ENCODE measurements at places on chromosomes 16 and 17.

DNA sequence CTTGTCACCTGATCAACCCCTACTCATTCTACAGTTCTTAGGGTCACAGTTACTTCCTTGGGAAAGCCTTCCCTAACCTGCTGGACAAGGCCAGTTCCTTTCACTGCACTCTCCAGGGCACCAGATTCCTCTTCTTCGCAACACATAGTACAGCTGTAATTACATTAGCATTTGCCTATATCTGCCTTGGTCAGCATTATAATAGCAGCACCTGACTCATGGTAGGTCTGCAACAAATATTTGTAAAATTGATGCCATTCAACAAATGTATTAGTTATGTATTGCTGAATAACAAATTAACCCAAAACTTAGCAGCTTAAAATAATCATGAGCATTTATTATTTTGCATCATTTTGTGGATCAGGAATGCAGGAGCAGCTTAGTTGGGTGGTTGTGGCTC is 193.0 kb downstream of the IRX5 start:
- no peak for DNase-seq

- DNase-seq = no peak
Observed at GRCh38 chr16:66910175-66910940, 8.3 kb downstream of the CDH16 start.

DNA sequence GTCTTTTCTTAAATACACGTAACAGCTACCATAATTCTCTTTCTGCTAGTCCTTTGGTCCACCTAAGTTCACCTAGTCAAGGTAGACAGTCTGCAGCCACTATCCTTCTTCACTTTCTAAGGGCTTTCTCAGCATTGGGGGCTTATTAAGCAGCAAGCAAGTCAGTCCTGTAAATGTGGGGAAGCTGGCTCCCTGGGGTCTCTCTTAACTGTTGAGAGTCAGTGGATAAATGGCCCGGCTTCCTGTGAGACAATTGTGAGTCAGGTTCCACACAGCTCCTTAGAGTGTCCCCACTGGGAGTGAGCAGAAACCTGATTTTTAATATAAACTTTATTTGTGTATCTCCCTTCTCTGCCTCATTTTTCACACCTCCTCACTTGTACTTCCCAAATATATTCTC is 132.1 kb downstream of the CDH13 start:
- DNase-seq = no peak

DNA sequence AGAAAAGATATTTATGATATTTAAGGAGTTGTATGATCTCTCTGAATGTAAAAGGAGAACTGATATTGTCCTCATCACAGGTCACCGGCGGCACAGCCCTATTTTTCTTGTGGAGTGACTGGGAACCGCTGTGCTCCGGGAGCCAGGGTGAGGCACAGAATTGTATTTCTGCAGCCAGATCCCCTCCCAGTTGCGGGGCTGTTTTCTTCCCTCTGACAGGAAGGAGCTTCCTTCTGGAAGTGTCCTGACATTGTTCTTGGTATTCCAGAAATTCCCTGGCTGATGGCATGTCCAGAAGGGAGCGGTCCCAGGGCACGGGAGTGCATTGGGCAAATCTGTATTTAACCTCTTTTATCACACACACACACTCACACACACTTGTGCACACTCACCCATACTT is 268.6 kb upstream of the FOXF1 start:
- DNase-seq = no peak

DNA sequence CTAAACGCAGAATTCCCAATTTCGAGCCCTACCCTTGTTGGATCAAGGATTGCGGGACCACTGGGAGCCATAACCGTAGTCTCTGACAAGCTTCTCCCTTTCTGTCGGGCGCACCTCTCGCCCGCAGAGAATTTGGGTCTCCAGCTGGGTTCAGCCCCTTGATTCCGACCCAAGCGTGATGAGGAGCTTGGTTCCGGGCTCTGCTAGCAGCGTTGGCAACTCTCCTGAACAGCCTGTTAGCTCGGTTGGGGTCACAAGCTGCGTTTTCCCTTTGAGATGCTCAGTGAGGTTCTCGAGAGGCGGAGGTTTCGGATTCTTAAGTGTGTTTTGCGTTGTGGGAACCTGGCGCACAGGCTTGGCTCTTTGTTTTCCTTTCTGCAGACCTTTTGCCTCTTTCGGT is 655 bp downstream of the ATXN1L start:
- DNase-seq = peak; percentile 26

- DNase-seq = no peak
Observed at GRCh38 chr16:84368308-84368996, at the start of gene ATP2C2. Gene ATP2C2, plus strand, starts transcription at chr16:84368538. Its CDS starts 78 bp downstream, at chr16:84368616.

DNA sequence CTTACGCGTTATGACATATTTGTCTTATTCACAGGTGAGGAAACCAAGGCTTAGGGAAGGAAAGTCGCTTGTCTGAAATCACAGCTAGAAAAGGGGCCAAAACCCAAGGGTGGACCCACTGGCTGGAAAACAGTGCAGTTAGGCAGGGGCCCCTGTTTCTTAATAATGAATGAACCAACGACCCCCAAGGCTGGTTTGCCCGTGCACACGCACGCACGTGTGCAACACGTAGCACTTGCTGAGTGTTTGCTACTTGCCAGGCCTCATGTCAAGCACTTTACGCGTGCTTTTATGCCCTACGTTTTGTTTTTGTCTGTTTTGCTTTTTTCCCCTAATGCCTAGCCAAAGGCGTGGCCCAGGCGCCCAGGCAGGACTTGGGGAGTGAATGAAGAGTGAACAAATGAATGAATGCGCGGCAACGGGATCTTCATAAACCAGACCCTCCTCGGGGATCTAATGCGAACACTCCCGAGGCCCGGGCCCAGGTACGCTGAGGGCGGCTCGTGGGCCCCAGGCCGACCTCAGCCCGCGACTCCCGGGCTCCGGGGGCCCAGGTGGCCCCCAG is 571 bp upstream of the USP10 start:
- DNase-seq = no peak

DNA sequence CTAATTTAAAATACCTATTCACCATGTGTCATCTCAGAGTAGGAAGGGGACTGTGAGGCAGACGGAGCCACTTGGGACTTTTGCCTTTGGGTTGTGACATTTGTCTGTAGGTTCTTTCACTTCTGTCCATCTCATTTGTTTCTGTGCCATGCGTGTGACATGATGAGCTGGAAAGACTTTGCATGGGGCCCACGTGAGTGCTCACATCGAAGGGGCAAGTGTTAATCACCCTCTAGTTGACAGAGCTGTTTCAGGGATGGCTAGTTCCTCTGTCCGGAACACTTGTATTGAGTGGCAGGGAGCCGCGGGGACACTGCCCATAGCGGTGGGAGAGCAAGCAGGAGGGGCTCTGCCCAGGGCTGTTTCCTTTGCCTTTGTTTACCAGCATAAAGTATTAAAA is 112.0 kb downstream of the RPTOR start:
- no peak for DNase-seq

DNA sequence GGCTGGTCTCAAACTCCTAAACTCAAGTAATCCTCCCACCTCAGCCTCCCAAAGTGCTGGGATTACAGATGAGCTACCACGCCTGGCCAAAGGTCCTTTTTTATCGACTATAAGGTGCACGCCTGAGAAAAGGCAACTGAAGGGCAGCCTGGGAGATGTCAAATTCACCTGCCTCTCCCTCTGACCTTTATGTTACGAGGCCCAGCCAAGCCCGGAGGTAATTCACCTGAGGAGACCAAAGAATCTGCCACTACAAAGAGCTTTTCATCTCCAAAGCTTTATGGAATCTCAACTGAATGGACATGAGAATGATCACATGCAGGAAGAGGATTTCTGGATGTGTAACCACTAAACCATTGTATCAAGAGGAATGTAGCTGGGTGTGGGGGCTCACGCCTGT is 37.2 kb downstream of the LYRM1 start:
- no peak for DNase-seq

- DNase-seq = no peak
Observed at GRCh38 chr16:87027056-87027616, 290.1 kb downstream of the C16orf95 start.

GRCh38 chr17:15966183-15966878 is 21.4 kb downstream of the ADORA2B start:
- DNase-seq = peak; percentile 42

GRCh38 chr17:1907909-1908698 is 78.3 kb downstream of the RPA1 start:
- peak; percentile 1 for DNase-seq

- DNase-seq = no peak
Observed at GRCh38 chr17:6986676-6987075, 9.2 kb upstream of the ALOX12 start.

GRCh38 chr17:164303-165235 is 16.9 kb downstream of the DOC2B start:
- DNase-seq = peak; percentile 32

- no peak for DNase-seq
Observed at GRCh38 chr16:4783251-4783950, 4.7 kb downstream of the SEPTIN12 start.

DNA sequence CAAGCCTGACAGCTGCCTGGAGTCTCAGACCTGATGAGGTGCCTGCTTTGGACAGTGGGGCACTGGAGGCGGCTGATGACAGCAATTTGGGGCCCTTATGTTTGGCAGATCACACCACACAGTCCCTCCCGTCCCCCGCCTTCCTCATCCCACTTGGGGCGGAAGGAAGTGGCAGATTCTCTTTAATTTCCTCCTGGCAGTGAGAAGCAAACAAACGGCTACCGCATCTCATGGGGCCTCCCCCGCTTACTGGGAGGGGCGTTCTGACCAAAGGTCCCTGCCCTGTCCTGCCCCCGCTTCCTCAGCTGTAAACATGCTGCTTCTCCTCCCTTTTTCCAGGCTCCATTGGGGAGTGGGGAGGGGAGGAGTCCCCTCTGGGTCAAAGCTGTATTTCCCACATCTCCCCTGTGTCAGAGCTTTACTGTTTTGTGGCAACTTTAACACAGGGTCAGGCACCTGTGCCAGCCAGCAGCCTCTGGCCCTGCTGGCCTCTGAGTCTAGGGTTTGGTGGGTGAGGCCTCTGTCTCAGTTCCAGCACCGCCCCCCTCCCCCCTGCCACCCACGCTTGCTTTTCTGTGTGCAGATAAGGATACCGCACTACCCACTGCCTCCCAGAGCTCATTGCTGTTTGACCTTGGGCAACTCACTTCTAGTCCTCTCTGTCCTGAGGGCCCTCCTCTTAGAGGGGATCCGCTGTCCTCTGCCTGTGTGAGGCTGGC is 5.4 kb upstream of the NFATC3 start:
- peak; percentile 83 for DNase-seq

DNA sequence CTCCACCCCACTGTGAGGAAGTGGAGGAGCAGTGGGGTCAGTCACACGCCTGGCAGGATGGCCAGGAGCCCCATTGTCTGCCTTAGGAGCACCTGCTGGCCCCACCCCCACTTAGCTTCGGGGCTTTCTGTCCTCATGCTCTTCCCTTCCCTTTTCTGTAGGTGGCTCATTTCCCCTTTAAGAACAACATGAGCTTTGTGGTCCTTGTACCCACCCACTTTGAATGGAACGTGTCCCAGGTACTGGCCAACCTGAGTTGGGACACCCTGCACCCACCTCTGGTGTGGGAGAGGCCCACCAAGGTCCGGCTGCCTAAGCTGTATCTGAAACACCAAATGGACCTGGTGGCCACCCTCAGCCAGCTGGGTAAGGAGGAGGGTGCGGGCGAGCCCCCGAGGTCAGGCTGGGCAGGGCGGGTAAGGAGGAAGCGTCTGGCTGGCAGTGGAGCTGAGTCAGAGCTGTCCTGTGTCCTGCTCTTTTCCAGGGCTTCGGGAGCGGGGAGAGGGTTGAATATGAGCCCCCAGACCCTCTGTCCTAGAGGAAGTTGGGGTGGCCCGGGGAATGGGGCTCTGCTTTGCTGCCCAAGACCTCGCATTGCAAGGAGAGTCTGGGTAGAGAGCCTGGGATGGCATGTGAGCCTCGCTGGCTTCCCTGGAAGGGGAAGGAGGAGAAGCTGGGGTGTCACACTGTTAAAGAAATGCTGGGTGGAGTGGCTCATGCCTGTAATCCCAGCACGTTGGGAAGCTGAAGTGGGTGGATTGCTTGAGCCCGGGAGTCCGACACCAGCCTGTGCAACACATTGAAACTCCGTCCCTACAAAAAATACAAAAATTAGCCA is 9.2 kb upstream of the SERPINF1 start:
- peak; percentile 47 for DNase-seq

DNA sequence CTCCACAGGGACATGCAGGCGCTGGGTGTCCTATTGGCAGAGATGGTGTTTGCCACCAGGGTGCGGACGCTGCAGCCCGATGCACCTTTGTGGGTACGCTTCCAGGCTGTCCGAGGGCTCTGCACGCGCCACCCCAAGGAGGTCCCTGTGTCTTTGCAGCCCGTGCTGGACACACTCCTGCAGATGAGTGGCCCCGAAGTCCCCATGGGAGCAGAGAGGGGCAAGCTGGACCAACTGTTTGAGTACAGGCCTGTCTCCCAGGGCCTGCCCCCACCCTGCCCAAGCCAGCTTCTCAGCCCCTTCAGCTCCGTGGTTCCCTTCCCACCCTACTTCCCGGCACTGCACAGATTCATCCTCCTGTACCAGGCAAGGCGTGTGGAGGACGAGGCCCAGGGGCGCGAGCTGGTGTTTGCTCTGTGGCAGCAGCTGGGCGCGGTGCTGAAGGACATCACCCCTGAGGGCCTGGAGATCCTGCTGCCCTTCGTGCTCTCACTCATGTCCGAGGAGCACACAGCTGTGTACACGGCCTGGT is 2.8 kb downstream of the WDR81 start:
- no peak for DNase-seq

- no peak for DNase-seq
Observed at GRCh38 chr17:12546983-12547382, 118.7 kb upstream of the MYOCD start.

DNA sequence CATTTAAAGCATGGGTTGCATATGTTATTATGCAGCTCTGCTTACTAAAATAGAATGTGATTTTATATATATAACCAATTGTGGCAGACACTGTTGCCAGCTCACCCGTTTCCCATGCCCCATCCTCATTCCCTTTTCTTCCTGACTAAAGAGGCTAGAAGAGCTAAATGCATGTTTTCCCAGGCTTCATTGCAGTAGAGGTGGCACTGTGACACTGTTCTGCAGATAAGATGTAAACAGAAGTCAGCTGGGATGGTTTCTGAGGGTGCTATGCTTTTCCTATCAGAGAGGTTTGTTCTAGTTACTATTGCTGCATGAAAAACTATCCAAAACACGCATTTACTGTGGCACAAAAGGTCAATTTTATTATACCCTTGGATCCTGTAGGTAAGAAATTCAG is 5.7 kb upstream of the TOB1 start:
- DNase-seq = no peak

GRCh38 chr16:66471264-66471663 is 44.2 kb downstream of the BEAN1 start:
- no peak for DNase-seq

GRCh38 chr17:40111221-40112128 is 10.3 kb upstream of the MSL1 start:
- DNase-seq = peak; percentile 89

- no peak for DNase-seq
Observed at GRCh38 chr16:90023078-90023447, 3.8 kb upstream of the DBNDD1 start.

DNA sequence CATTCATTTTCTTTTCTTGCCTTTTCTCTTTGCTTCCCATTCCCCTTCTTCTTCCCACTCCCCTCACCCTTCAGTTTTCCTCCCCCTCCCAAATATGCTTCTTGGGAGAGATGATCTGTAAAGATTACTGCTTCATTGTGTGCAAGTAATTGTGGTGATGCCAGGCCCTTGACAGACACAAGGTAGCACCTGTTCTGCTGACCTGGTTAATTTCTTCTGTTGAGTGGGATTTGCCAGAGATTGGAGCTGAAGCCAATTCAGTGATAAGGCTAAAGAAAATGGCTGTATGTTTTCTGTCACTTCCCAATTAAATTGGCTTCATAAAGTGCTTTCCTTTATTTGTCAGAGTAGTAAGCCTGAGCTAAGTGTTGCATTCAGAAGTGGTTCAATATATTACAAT is 44.5 kb downstream of the AATF start:
- no peak for DNase-seq

- DNase-seq = peak; percentile 94
Observed at GRCh38 chr16:87316923-87317749, at the start of gene C16orf95. Gene C16orf95, minus strand, starts transcription at chr16:87317392. Its CDS starts 150 bp downstream, at chr16:87317242.

All from inflammatory macrophage treated with lipopolysaccharide for 4 hours (primary cell).